ENCODE measurements at places on chromosomes 2 and 18.

DNA sequence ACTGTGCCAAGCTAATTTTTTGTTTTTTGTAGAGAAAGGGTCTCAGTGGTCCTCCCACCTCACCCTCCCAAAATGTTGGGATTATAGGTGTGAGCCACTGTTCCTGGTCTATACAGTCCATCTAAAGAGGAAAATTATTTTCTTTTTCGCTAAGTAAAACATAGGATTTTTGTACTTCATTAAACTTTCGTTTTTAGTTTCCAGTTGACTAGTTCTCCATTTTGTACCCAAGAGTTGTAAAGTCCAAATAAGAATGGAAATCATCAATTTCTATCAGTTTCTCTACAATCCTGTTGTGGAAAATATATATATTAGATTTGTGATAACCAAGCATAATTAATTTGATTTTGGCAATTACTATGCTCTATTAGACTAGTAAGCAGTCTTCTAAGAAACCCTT is 156.4 kb downstream of the BABAM2 start:
- no peak for DNase-seq

- DNase-seq = no peak
These were observed 50.8 kb downstream of the EPG5 start for GRCh38 chr18:45916302-45916701.

DNA sequence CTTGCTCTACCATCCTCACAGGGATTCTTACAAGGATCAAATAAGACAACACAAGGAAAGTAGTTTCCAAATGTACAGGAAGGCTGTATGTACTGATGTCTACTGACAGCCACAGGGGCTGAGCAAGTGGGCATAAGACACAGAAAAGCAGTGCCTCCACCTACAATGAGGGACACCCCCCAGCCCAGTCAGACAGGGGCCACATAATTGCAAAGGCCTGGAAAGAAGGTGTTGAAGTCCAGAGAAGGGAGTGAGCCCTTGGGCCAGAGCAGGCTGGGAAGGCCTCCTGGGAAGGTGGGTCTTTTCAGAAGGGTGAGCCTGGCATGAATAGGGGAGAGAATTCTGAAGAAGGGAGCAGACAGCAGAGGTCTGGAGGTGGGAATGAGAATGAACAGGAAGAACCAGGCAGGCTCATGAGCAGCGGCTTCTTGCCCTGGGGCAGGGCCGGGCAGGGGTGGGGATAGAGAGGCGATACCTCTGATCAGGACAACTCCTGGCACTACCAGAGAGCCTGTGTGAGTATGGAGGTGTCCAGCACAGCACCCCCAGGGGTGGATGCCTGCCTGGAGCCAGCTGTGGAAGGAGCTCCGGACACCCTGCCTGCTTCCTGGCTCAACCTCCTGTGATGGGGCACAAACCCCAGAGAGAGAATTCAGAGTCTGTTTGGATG is 30.1 kb downstream of the HS1BP3 start:
- DNase-seq = no peak

GRCh38 chr2:30631051-30631671 is 176.1 kb downstream of the CAPN13 start:
- no peak for DNase-seq

DNA sequence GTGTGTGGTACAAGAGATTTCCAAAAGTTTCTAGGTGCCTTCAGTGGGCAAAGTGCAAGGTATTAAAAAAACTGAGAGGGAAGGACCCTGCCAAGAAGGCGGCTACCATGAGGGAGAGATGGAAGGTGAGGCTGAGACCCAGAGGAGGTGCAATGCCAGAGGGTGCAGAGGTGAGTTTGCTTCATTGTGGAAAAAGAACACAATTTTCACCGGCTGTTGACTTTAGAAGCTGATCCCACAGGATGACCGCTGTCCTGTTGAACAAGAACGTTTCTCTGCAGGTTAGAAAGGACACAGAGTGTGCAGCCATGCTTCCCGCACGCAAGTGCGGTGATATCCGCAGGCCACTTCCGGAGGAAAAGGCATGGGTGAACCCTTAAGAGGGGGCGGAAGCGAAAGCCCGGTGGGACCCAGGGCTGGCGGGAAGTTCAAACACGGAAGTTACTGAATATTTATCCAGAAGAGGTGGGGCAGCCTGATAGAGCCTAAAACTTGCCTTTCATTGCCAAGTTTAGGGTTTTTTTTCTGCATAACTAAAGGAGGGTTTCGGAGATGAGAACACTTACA is 16.6 kb downstream of the SP110 start:
- DNase-seq = no peak

GRCh38 chr2:171811245-171811628 is 82.8 kb downstream of the SLC25A12 start:
- no peak for DNase-seq

GRCh38 chr2:55986700-55987440 is 63.3 kb upstream of the EFEMP1 start:
- DNase-seq = no peak

- no peak for DNase-seq
These were observed 2.3 kb downstream of the RBBP8 start for GRCh38 chr18:22935431-22935830.

GRCh38 chr18:62499263-62499650 is 23.6 kb upstream of the ZCCHC2 start:
- DNase-seq = no peak

Measured in NCI-H774 (cell line).